ENCODE measurements at places on chromosomes 7 and 10.

DNA sequence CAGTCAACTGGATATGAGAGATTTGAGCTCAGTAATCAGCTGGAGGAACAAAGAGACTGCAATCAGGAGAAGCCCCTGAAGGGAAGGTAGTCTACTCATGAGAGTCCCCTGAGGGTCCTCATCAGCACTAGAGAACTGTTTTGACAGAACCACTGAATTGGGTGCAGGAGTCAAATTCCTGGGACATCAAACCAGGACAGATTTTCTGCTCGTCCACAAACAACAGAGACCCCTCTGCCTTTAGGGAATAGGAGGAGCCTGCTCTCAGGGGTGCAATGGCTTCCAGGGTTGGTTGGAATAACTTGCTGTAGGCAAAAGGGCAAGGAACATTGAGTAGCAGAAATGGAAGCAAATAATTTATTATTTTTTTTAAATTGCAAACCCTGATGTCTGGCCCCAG lies 21.9 kb upstream of the NEUROD6 start:
- no peak for DNase-seq

- no peak for DNase-seq
Observed at GRCh38 chr10:131676046-131676799, 224.6 kb upstream of the PPP2R2D start.

GRCh38 chr7:31020652-31021051 lies 31.5 kb upstream of the ADCYAP1R1 start:
- DNase-seq = no peak

DNA sequence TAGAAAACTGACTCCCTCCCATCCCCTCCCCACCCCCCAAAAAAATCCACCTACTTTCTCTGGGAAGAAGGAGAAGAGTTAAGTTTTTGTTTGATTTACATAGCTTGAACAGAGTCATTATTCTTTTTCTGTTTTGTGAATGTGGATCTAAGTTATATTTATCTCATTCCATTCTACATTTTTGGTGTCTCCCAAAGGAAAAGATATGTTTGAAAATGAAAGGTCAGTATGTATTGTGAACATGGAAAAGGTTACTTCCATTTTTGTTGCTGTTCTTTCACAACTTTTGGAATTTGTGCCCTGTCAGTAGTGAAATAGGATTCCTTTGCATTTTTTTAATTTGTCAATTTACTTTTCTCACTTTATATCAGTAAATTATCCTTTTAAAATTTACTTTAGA lies 547.9 kb downstream of the SUGCT start:
- no peak for DNase-seq

- DNase-seq = no peak
Observed at GRCh38 chr7:139430443-139430842, 53.0 kb downstream of the KLRG2 start.

GRCh38 chr10:123415523-123415922 lies 250.6 kb upstream of the GPR26 start:
- no peak for DNase-seq

DNA sequence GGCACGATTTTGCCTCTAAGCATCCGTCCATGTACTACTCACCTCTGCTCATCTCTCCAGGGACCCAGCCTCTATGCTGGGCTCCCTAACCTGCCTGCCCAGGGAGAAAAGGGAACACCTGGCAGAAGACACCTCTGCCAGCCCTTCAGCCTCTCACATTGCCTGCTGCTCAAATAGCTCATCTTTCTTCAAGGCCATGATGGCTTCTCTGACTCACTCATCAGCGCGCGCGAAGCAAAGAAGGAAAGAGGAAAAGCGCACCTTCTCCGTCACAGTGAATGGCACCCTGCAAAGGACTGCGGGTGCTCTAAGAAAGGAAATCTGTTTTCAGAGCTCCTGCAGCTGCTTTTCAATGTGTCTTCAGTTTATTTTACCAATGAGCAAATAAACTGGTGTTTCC lies 174.0 kb downstream of the PRKAG2 start:
- no peak for DNase-seq

Data from stimulated activated CD8-positive, alpha-beta memory T cell treated with anti-CD3 and anti-CD28 coated beads, Interleukin-4, amount 100 ng/mL, for 1 hour (primary cell).